ENCODE measurements at places on chromosomes 6 and 20. TPM values are rescaled to one million over a fixed set of nuclear protein-coding genes. Genes with fewer than 3 reads are reported as not detected.

Gene ENPP5
- not detected for total RNA-seq

Gene SLPI
- total RNA-seq, result 0.74 TPM

DNA sequence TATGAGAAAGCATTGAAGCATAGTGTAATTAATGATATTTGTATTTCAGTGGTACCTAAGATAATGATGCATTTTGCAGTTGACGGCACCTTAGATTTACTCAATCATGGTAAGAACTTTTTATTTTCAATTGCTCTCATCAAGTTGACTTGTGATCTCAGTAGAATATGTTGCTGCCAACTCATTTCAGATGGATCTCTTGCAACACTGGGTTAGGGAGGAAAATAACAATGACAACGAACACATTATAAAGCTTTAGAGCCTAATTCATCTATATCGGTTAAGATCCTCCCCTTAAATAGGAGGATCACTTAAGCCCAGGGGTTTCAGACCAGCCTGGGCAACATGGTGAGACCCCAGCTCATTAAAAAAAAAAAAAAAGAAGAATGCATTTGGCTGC, 18.0 kb upstream of the TBC1D22B start:
- no peak overlapping the region for H3K27ac ChIP-seq
- no peak overlapping the region for H3K4me3 ChIP-seq
- no peaks in the 10 kb centered on the region for H3K27me3 ChIP-seq
- no peak for DNase-seq

DNA sequence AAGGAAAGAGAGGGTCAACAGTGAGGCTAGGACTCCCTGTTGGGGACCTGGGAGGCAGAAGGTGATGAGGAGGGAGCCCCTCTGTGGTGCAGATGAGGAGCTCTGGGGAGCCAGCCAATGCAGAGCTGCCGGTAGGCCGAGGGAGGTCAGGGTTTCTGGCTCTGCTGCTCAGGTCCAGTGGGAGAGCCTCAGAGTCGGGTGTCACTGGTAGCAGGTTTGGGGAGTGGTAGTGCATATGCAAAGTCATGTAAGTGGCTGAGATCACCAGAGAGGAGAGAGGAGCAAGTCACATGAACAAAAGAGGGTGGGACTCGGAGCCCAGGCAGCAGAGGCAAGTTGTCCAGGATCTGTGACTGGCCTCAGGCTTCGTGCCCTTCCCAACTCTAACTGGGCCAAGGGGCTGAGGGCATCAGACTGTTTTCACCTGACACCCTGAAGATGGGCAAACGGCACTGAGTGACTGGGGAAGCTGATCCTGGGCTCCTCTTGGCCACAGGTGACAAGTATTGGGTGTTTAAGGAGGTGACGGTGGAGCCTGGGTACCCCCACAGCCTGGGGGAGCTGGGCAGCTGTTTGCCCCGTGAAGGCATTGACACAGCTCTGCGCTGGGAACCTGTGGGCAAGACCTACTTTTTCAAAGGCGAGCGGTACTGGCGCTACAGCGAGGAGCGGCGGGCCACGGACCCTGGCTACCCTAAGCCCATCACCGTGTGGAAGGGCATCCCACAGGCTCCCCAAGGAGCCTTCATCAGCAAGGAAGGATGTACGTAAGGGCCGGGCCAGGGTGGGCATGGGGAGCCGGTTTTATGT, 6.6 kb downstream of the MMP24OS start:
- peaks cover 3% of the 10 kb centered on the region for H3K4me1 ChIP-seq
- H3K27ac ChIP-seq, result no peak overlapping the region
- DNase-seq, result no peak
- H3K36me3 ChIP-seq, result no peaks in the 10 kb centered on the region
- H3K4me3 ChIP-seq, result no peak overlapping the region

DNA sequence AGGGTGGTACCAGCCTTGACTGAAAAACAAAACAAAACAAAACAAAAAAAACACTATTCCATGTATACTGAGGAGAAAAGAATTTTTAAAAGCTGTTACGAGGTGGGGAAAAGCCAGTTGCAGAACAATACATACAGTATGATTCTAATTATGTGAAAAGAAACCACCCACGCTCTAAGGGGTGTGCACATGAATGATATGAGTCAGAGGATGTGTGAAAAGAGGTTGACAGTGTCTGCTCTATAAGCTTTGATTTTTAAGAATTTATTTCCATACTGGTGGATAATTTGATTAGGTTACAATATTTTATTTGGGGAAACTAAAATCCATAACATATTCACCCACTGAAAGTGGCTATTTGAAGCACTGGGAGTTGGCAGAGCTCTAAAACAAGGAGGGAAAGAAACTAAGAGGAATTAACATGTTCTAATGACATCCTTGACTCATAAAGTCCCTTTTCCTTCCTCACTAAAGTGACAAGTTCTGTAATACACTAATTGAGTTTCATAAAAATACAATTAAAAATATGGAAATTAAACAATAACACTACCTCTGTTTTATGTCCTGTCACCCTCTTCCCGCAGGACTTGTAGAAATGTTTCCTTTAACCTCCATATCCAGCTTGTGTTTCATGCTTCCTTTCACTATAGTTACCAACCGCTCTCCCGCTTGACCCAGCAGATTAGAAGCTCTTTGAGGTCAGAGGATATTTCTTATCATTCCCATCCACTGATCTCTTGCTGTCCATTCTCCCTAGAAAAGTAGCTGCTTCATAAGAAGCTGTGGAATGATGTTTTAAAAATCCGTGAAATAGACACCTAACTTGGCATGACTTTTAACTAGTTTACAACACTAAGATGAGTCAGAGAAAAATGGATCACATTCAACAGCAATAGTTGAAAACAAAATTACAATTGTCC, 118.6 kb upstream of the CCDC28A start:
- no peaks in the 10 kb centered on the region for H3K36me3 ChIP-seq
- no peak for DNase-seq
- peaks cover 26% of the 10 kb centered on the region for H3K4me1 ChIP-seq
- no peaks in the 10 kb centered on the region for H3K27me3 ChIP-seq
- peak overlapping the region; percentile 52 for H3K27ac ChIP-seq
